ENCODE measurements at places on chromosomes 3 and 15.

DNA sequence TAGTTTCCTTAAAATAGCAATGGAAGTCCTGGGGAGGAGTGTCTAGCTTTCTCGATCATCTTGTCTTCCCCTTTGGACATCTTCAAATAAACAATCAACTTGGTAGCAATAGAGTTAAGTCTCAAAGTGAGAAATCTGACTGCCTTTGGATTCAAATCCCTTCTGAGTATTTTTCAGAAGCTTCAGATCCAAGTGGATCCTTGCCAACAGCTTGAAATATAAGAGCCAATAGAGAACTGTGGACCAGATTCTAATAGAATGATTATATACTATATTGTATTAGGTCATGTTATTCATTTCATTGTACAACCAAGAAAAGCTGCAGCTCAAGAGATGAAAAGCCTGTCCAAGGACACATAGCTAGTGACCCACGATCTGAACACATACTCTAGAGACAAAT, 60.2 kb downstream of the SYNPR start:
- no peaks in the 10 kb centered on the region for H3K4me1 ChIP-seq
- no peak overlapping the region for H3K4me3 ChIP-seq
- no peaks in the 10 kb centered on the region for H3K27me3 ChIP-seq
- no peak overlapping the region for H3K27ac ChIP-seq
- no peak for DNase-seq
- no peaks in the 10 kb centered on the region for H3K36me3 ChIP-seq

DNA sequence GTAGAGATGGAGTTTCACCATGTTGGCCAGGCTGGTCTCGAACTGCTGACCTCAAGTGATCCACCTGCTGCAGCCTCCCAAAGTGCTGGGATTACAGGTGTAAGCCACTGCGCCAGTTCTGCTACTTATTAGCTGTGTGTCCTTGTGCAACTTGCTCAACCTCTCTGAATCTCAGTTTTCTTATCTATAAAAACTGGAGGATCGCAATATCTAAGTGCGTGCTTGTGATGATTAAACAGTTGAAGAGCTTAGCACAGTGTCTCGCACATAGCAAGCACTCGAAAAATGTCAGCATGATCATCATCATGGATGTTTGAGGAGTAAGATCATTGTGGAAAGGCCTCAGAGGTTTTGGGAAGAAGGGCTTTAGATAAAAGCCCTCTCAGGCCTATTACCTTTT, 10.8 kb downstream of the CLCN2 start:
- H3K36me3 ChIP-seq: peaks cover 2% of the 10 kb centered on the region
- no peak overlapping the region for H3K27ac ChIP-seq
- no peak for DNase-seq

- no peak overlapping the region for H3K4me3 ChIP-seq
- no peak overlapping the region for H3K27ac ChIP-seq
- no peaks in the 10 kb centered on the region for H3K4me1 ChIP-seq
- H3K36me3 ChIP-seq: no peaks in the 10 kb centered on the region
- DNase-seq: no peak
Measured at GRCh38 chr15:46946953-46947352, 770.4 kb upstream of the SEMA6D start.

GRCh38 chr15:101492766-101493692, 3.5 kb upstream of the PCSK6 start:
- H3K4me1 ChIP-seq: no peaks in the 10 kb centered on the region
- no peak overlapping the region for H3K27ac ChIP-seq
- H3K36me3 ChIP-seq: no peaks in the 10 kb centered on the region
- DNase-seq: no peak
- no peak overlapping the region for H3K4me3 ChIP-seq

DNA sequence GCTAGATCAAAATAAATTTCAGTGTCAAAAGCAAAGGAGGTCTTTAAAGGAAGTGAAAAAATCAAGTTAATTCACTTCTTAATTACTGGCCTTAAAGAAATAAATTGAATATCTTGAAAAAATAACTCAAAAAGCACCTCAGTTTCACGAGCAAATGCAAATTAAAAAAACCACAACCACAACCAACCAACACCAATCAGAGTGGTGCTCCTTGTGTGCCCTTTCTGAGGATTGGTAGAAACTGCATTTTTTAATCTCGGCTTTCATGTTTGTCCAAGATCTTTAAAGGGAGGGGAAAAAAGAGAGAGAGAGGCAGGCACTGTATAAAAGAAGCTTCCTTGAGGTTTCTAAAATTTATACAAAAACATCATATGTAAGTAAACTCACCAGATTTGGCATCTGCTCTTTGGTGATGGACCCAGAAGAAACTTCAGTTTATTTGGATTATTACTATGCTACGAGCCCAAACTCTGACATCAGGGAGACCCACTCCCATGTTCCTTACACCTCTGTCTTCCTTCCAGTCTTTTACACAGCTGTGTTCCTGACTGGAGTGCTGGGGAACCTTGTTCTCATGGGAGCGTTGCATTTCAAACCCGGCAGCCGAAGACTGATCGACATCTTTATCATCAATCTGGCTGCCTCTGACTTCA, at the start of gene GPR15:
Gene GPR15 (plus strand): TSS at position 357 of the 653 bp plus-strand sequence. CDS start 56 bp downstream, at position 413.
- DNase-seq: no peak
- no peaks in the 10 kb centered on the region for H3K27me3 ChIP-seq
- H3K4me1 ChIP-seq: no peaks in the 10 kb centered on the region
- H3K27ac ChIP-seq: no peak within 1 kb of the TSS
- no peaks in the 10 kb centered on the region for H3K36me3 ChIP-seq

- no peaks in the 10 kb centered on the region for H3K4me1 ChIP-seq
- no peak for DNase-seq
- H3K27ac ChIP-seq: no peak overlapping the region
- H3K36me3 ChIP-seq: peaks cover 12% of the 10 kb centered on the region
Measured at GRCh38 chr3:126607214-126607908, 47.6 kb downstream of the TXNRD3 start.

GRCh38 chr3:17411157-17411877, 331.1 kb downstream of the TBC1D5 start:
- H3K36me3 ChIP-seq: no peaks in the 10 kb centered on the region
- no peaks in the 10 kb centered on the region for H3K27me3 ChIP-seq
- no peak for DNase-seq

Measured in kidney (tissue), 22 donors.